NCI-H1694 treated with DMSO at 0.1 percent for 48 hours (cell line): ENCODE measurements at places on chromosomes 4 and X.

GRCh38 chrX:132486599-132487178 lies 2.1 kb downstream of the MBNL3 start:
- DNase-seq, result no peak

DNA sequence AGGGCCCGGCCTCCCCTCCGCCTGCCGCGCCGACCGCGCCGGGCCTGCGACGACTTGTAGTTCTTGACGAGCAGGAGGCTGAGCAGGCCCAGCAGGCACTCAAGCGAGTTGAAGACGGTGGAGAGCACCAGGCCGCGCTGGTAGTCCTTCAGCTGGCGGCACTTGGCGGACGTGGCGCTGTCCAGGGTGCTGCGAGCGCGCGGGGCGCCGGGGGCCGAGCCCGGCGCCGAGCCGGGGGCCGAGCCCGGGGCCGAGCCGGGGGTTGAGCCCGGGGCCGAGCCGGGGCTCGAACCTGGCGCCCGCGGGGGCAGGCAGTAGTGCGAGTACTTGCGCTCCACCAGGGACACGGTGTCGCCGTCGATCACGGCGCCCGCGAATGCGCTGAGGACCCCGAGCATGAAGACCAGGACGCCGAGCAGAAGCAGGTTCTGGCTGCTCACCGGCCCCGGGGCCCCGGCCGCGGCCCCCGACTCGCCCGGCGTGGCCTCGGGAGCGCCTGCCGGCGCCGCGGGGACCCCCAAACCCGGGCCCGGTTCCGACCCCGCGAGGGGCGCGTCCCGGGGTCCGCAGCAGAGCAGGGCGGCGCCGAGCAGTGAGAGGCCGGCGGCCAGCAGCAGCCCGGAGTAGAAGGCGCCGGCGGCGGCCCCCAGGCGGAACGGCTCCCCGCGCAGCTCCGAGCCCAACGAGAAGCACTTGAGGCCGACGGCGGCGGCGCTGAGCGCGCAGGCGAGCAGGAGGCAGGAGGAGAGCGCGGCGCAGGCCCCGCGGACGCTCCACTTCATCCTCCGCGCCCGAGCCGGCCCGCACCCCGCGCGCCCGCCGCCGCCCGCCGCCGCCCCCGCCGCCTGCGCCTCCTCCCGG lies 584 bp downstream of the TMEM271 start:
- peak; percentile 5 for DNase-seq

GRCh38 chr4:140125374-140125773 lies 28.6 kb downstream of the MAML3 start:
- no peak for DNase-seq

GRCh38 chrX:139543920-139544319 lies 13.4 kb downstream of the F9 start:
- no peak for DNase-seq

- no peak for DNase-seq
Measured at GRCh38 chr4:66649236-66649635, 896.1 kb downstream of the CENPC start.

DNA sequence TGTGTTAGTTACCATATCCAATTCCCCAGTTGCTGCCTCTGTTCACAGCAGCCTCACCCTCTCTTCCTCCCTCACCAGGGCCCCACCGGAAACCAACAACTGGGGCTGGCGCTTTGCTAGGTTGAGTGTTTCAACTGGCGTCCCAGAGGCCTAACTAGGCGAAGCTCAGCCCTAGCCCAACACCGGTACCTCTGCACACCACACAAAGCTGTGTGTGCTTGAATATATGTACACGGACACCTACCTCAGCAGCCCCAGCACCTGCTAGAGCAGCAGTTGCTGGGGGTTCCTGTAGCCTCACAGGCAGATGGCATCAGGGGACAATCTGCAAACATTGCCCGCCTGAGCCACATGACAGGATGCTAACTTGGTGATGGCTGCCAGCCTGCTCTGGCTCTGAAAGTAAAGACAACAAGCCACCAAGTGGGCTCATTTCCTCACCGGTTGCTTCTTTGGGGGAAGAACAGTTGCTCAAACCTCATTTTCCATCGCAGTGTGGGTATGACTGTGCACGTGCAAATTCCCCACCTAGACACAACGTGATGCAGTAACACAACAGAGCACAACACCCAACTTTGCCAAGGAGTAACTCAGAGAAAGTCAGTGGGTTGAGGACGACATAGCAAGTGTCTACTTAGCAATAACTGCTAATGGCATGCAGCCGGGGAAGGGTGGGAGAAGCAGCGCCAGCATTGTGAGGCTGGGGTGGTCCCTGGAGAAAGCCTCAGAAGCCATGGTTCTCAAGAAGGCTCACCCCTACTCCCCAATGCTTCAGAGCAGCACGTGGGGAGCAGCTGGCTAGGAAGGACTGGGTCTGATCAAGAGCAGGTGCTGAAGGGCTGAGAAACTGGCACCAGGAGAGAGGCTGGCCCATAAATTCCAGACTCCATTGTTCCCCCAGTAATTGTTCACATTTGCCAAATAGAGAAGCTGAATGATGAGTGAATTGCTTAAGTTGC lies 139.5 kb downstream of the SH3KBP1 start:
- no peak for DNase-seq

- DNase-seq, result no peak
Measured at GRCh38 chr4:134622199-134622598, 420.6 kb upstream of the PABPC4L start.

DNA sequence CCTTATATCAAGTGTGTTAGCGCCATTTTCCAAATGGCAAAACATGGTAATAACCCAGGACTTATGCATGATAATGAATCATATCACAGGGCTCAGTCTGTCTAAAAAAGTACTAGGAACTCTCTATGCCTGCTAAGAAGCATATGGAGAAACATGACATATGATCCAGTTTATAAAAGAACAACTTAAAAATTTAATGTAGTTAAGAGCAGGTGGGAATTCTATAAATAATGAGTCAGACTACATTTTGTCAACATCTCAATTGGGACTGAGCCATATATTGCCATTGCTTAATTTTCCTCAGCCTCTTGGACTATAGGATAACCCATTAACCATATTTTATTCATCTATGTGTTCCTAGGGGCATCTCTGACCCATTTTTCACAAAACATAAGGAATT lies 360.4 kb upstream of the AGA start:
- DNase-seq, result no peak

DNA sequence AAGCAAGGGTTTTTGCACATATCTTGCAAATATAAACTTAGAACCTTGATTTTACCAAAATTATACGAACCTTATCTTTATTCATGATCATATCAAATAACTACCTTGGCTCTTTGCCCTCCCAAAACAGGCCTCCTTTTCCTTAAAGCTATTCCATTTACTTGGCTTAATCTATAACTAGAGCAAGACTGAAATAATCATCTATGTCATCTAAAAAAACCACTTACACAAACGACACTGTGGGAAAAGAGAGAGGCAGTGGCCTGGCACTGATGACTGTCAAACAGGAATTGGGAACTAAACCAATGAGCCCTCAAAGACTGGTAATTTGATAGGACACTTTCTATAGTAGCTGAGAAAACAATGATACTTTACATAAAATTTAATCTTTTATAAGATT lies 11.7 kb upstream of the PTPN13 start:
- no peak for DNase-seq

- no peak for DNase-seq
Measured at GRCh38 chr4:72909461-72909860, 160.1 kb downstream of the COX18 start.
